CD4-positive, alpha-beta T cell treated with Interleukin-21 for 1 hour (primary cell): ENCODE measurements at places on chromosomes 11 and 22.

DNA sequence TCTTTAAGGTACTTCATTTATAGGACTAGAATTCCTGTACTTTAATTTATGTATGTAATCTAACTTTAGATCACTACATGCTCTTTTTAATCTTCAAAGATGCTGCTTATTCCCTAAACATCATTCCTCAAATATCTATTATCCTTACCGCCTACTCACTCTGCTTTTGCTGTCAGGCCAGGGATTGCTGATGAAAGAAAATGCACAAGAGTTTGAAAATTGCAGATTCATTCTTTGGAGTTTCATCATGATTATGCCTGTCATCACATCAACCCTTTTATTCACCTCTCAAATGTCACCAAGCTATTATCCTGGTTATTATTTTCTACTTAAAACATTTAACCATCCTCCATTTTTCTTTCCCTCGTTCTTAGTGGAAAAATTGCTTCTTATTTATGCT, 802.7 kb downstream of the METTL15 start:
- no peak for DNase-seq

GRCh38 chr11:19344661-19345518, 104.1 kb upstream of the E2F8 start:
- no peak for DNase-seq

- DNase-seq: no peak
These were observed 36.6 kb upstream of the PAX6 start for GRCh38 chr11:31847761-31848160.

GRCh38 chr11:119800171-119800570, 71.2 kb upstream of the NECTIN1 start:
- no peak for DNase-seq

DNA sequence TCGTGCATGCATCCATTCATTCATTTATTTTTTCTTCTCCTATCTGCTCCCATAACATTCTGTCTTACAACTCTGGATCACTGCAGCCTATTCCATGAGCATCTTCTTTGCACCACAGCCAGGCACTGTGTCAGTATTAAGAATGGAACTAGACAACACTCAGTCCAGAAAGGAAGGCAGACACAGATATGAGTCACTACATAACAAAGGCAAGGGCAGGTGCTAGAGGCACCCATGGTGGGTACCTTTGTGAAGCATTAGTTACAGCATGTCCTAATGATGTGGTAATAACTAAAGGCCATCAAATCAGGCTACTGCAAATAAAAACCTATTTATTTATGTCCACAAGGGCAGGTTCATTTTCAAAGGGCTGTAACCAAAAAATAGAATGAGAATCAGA, 28.1 kb downstream of the TENM4 start:
- DNase-seq: no peak

- no peak for DNase-seq
These were observed 13.3 kb downstream of the MPST start for GRCh38 chr22:37032535-37033460.

GRCh38 chr11:9823439-9823838, 159.6 kb downstream of the SWAP70 start:
- no peak for DNase-seq

DNA sequence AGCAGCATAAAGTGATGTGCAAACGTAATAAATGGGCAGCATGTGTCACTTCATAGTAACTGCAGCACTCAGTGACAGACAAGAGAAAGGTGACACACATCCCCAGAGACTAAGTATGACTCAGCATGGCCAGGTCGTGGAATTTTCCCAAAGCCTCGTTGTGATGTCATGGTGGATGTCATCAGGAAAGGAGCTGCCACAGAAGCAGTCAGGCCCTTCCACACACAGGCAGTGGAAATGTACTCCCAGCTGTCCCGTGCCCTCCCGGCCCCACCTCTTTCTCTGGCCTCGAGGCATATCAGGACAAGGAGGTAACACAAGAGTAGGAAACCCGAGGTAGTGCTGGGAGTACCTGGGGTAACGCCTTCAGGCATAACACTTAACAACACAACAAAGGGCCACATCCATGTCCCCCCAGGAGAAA, 8.1 kb downstream of the PC start:
- no peak for DNase-seq

DNA sequence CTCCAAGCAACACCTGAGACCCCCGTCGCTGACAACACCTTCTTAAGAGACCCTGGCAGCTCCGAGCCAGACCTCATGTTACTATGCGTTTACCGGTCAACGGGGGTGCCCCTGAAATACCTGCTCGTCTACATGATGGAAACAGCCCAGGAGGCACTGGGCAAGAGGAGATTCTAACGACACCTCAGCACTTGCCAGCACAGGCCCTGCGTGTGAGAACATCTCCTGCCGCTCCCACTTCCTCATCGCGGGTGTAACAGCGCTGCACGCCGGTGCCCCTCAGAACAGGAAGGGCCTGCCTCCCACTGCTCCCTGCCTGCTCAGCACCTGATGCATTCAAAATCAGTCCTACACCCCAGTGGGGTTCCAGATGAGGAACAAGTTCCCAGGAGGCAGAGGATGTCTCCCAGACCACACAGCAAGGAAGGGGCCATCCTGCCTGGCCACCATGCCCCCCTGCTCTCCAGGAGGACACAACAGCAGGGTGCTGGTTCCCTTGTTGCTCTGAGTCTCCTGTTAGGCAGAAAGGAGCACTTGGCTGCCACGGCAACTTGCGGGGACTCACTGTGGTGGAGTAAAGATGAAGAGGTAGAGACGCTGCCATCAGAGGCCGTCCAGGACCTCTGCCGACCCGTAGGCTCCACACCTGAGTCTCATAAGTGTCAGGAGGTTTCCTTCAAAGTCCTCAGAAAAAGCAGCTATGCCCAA, 2.1 kb downstream of the TOLLIP start:
- DNase-seq: peak; percentile 17

DNA sequence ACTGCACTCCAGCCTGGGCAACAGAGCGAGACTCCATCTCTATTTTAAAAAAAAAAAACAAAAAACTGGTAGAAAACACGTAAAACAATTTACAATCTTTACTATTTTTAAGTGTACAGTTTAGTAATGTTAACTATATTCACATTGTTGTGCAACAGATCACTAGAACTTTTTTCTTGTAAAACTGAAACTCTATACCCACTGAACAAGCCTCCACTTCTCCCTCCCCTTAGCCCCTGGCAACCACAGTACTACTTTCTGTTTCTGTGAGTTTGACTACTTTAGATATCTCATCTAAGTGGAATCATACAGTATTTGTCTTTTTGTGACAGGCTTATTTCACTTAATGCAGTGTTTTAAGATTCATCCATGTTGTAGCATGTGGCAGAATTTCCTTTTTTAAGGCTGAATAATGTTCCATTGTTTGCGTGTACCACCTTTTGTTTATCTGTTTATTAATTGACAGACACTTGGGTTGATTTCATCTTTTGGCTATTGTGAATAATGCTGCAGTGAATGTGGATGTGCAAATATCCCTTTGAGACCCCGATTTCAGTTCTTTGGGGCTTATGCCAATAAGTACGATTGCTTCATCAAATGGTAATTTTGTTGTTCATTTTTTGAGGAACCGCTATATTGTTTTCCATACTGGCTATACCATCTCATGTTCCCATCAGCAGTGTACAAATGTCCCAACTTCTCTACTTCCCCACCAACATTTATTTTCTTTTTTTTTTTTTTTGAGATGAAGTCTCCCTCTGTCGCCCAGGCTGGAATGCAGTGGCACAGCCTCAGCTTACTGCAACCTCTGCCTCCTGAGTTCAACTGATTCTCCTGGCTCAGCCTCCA, 11.0 kb downstream of the DDB2 start:
- peak; percentile 12 for DNase-seq

GRCh38 chr22:28918550-28919271, 35.3 kb downstream of the ZNRF3 start:
- DNase-seq: no peak

DNA sequence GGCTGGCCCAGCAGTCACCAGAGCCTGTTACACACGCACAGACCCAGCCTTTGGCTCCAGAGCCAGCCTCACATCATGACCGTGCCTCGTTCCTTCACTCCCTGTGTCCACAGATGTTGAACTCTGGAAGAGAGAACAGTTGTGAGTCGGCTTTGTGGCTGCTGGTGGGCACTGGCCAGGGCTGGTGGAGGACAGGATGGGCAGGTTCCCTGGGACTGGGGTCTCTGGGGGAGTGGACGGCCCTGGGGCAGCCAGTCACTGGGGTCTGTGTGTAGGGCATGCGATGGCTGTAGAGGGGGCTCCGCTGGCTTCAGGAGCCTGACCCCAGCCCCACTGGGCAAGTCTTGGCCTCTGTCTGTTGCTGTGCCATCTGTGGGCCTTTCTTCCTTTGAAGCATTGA, 1070.1 kb downstream of the BRD1 start:
- no peak for DNase-seq

GRCh38 chr11:43631732-43632131, 48.8 kb upstream of the HSD17B12 start:
- DNase-seq: no peak

DNA sequence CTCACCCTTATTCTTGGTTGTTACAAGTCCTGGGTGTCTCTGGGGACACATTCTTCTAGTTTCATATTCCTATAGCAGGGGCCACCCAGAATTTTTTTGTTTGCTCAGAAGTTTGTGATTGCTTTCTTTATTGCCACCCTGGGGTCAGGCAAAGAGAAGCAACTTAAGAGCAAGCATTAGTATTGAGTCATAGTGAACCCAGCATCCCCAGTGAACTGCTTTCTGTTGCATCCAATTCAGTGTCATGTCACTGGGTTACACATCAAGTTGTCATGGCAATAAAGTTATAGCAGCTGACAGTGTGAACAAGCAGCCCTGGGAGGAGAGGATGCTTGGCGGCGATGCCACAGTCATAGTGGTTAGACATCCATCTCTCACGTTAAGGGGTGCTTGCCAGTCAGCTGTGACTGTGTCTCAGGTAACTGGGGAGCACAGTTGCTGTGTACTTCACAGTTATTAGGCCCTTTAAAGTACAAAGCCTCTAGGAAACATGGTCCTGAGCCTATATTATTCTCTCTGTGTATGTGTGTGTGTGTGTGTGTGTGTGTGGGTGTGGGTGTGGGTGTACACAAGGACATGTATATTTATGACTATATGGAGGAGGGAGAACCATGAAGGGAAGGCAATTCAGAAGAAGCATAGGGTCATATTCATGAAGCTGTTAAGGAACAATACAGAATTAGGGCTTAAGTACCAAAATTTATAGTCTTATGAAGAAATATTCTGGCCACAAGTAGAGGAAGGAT, 52.5 kb downstream of the TRIM44 start:
- no peak for DNase-seq

DNA sequence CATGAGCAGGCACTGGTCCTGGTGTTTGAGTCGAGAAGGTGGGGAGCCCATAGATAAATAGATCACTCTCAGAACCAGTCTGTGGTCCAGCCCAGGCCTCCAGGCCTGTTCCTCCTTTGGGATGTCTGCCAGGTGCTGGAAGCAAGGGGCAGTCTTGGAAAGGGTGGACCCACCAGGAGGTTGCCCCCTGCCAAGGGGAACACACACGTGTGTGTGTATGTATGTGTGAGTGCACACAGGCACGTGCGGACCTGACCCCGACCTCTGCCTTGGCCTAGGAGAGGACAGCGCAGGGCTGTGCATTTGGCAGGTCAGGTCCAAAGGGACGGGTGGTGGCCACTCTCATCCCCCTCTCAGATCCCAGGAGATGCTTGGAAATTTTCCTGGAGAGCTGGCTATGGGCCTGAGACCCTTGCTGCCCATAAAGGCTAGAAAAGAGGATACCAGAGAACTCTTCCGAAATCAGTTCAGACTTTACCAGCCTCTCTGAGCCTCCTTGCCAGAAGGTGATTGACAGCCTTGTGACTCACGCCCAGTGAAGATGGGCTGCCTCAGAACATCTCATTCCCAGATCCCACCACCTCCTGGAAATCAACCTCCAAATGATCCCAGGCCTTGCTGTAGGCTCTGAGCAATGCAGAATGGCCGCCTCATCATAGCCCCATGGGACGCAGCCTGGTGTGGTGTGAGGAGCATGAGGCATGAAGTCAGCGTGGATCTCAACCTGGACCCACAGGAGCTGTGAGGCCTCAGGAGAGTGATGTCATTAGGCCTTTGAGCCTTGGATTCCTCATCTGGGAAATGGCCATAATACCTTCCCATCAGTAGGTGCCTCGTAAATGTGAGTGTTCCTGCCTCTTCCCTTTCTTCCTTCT, 24.0 kb upstream of the CREB3L1 start:
- no peak for DNase-seq

GRCh38 chr11:112297248-112297866, 36.7 kb upstream of the PLET1 start:
- DNase-seq: peak; percentile 3

GRCh38 chr11:78708388-78708787, 133.7 kb upstream of the NARS2 start:
- no peak for DNase-seq

- DNase-seq: no peak
These were observed 32.2 kb downstream of the TSPAN18 start for GRCh38 chr11:44758983-44759382.

- peak; percentile 54 for DNase-seq
These were observed 20.5 kb downstream of the EPS8L2 start for GRCh38 chr11:726278-727220.

- DNase-seq: peak; percentile 76
These were observed 592 bp upstream of the CTSC start for GRCh38 chr11:88337987-88338668.

GRCh38 chr11:128061281-128061871, 526.0 kb downstream of the ETS1 start:
- DNase-seq: no peak

DNA sequence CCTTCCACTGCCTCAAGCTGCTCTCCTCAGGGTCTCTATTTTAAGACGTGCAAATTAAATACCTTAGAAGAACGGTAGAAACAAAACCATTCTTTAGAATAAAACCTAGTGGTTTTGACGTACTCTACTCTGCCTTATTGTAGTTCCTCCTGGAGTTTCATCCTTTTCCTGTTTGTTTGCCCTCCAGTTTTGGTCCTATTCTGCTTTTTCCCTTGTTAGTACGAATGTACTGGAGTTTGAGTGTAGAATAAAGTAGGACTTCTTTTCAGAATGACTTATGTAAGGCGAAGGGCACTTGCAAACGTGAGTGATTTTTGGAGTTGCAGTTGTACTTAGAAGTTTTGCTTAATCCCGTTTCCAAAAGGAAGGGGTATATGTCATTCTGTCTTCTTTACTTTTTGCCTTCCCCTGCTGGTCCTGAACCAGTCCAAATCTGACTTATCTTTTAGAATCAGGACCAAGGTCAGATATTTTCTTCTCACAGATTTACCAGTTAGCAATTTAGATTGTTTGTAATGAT, 1.4 kb downstream of the SIK2 start:
- DNase-seq: no peak

DNA sequence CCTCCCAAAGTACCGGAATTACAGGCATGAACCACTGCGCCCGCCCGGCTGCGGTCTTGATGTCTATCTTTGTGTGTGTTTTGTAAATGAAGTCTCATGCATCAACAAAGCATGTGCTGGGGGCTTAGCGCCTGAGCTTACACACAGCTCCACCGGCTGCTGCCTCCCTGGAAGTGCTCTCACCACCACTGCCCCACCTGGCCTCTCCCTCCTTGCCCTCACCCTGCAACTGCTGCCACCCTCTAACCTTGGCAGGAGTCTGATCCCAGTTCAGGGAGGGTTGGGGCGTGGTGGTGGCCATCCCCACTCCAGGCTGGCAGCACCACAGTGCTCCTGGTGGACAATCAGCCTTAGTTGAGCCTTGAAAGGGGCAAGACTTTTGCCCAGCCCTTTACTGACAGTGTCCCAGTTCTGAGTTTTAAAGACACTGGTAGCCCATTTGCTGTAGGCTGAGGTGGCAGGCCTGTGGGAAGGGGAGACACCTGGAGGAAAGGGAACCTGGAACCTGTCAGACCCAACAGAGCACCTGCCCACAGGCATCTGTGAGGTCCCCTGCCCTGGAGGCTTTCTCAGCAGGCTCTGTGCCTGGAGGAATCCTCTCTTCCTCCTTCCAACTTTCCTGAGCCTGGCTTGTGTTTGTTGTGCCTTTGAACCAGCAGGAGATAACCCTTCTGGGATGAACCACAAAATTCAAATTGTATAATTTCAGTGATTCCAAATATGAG, 42.4 kb upstream of the WEE1 start:
- DNase-seq: no peak
